ENCODE measurements at places on chromosomes 2 and 18.

DNA sequence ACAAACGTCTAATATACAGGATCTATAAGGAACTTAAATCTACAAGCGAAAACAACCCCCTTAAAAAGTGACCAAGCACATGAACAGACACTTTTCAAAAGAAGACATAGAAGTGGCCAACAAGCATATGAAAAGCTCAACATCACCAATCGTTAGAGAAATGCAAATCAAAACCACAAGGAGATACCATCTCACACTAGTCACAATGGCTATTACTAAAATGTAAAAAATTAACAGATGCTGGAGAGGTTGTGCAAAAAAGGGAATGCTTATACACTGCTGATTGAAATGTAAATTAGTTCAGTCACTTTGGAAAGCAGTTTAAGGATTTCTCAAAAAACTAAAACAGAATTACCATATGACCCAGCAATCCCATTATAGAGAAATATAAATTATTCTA lies 1148.5 kb upstream of the FAM98A start:
- no peak for DNase-seq

- DNase-seq = no peak
Observed at GRCh38 chr2:10935366-10935918, 23.7 kb downstream of the KCNF1 start.

DNA sequence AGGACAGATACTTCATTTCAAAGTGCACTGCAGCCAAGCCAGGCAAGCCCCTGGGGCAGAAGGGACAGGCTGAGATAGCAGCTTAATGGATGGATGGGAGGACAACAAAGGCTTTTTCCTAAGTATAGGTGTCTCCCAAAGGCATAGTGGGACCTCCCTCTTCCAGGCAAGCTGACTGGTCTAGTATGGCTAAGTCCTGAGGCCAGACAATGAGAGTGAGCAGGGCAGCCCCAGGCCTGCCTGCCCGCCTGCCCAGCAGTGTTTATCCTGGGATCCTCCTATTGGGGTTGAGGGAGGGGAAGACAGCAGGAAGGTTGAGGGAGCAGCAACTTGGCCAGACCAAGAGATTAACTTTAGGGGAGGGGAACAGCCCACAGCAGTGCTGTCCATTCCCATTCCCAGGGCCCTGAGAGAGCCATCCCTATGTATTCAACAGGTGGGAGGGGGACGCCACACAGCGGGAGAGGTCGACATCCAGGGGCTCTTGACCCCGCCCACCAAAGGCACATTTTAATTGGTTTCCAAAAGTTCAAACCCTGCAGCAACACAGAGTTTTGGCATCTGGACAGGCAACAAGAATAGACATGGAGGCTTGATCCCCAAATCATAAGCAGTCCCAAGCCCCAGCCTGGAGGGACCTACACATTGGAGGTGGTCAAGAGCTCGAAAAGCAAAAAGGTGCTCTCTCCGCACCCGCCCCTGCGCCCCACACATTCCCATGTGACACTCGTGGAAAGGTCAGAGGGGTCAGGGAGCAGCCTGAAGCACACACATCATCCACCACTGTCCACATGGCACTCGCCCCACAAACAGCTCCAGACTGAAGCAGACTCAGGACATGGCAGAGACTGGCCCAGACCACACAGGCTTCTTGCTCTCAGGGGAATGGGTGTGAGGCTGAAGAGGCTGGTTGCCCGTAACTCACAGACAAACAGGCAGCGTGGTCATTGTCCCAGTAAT lies 2.9 kb upstream of the SFXN5 start:
- no peak for DNase-seq

GRCh38 chr2:3151153-3151918 lies 226.3 kb downstream of the EIPR1 start:
- no peak for DNase-seq

- no peak for DNase-seq
Observed at GRCh38 chr2:209977386-209978239, 24.8 kb upstream of the RPE start.

DNA sequence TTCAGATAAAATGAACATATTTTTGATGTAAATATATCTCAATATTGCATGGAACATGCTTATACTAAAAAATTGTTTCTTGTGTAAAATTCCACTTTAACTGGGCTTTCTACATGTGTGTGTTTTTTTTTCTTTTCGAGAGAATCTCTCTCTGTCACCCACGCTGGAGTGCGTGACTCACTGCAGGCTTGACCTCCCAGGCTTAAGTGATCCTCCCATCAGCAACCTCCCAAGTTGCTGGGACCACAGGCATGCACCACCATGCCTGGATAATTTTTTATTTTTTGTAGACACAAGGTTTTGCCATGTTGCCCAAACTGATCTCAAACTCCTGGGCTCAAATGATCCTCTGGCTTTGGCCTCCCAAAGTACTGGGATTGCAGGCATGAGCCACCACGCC lies 254.6 kb downstream of the LOXHD1 start:
- DNase-seq = no peak

GRCh38 chr2:229372207-229372606 lies 101.1 kb upstream of the PID1 start:
- no peak for DNase-seq

DNA sequence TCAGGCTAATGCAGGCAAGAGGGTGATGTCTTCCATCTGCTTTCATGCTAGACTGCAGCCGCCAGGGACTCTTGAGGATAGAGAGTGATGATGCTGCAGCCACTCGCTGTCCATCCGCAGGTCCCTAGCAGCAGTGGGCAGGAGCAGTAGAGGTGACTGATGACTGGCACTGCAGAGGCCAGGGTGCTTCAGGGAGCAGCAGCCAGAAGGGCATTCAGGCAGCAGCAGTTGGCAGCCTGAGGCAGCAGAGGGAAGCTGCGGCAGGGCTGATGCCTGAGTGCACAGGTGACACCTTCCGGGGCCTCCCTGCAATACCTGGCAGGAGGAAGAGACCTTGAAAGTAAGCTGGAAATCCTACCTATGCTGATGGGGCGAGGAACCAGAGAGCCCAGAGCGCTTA lies 214.2 kb downstream of the ICOS start:
- no peak for DNase-seq

- no peak for DNase-seq
Observed at GRCh38 chr2:200336980-200337615, 30.6 kb downstream of the SPATS2L start.

- DNase-seq = no peak
Observed at GRCh38 chr2:159939946-159940345, 122.5 kb downstream of the PLA2R1 start.

DNA sequence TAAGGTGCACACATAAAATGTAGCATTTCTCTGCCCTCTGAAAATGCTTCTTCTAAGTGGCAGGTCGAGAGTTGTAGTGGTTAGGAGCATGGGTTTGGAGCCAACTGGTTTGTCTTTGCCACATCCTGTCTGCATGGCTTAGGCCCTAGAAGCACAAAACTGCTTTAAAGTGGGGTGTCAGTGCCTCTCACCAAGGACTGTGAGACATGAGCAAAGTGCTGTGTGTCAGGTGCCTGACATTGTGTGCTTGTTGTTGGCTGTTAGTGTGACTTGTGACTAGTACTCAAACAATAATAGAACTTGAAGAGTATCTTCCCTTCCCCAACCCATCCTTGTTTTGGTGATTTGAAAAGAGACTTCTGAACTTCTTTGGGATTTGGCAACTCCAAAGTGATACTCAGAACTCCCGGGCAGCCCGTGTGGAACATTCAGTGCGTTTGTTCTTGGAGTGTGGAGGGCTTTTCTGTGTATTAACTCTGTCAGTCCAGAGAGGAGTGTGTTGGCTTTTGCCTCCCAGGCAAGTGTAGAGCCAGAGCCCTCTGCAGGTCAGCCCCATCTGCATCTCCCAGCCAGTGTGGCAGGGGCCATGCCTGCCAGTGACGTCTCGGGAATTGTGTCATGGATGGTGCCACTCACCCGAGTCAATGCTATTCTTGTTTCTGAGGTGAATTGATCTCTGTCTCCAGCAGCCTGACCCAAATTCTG lies 5.0 kb downstream of the MGAT5 start:
- DNase-seq = peak; percentile 5

DNA sequence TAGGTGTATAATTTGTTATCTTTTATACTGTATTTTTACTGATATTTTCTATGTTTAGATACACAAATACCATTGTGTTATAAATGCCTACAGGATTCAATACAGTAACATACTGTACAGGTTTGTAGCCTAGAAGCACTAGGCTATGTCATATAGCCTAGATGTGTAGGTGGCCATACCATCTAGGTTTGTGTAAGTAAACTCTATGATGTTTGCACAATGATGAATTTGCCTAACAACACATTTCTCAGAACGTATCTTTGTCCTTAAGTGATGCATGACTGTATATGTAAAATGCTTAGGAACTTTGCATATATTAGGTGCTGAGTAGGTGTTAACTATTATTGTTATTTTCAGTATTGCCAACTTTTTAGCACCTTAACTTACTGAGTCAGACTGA lies 17.3 kb downstream of the UNC80 start:
- DNase-seq = no peak

GRCh38 chr18:3016585-3017297 lies 3.8 kb upstream of the LPIN2 start:
- DNase-seq = no peak

GRCh38 chr2:199977984-199978415 lies 22.6 kb downstream of the MAIP1 start:
- no peak for DNase-seq

DNA sequence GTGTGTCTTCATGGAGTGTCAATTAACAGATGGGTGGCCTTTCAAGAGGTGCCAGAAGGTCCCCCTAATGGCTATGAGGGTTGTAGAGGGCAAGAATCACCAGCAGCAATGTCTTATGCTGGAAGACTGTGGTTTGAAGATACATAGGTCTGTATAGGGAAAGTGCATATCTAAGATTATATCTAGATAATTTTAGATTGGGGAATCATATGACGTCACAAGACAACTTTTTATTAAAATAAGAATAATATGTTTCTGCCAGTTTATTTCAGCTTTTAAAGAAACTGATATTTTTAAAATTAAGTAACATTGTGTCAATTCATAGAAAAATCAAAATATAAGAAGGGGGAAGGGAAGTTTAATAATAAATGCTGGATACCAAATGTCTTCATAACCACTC lies 162.3 kb downstream of the TTN start:
- DNase-seq = no peak

- no peak for DNase-seq
Observed at GRCh38 chr2:102540882-102541281, 67.9 kb downstream of the SLC9A4 start.

DNA sequence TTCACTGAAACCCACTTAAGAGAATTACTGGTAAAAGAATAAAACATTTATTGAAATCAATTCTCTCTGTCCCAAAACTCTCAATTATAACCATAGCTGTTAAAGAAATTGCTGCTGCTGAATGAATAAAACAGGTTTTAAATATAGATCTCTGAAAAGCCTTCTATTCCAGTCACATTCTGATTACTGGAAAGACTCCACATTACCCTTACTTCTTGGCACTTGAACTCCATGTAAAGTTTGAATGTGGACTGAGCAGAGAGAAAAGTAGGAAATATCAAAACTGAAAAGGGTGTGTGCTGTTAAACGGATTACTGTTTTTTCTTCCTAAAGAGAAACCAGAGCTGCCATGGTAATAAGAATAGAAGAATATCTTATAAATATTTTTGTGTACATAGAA lies 655.3 kb upstream of the SETBP1 start:
- no peak for DNase-seq

GRCh38 chr18:58391932-58392323 lies 237.0 kb downstream of the ALPK2 start:
- DNase-seq = no peak

DNA sequence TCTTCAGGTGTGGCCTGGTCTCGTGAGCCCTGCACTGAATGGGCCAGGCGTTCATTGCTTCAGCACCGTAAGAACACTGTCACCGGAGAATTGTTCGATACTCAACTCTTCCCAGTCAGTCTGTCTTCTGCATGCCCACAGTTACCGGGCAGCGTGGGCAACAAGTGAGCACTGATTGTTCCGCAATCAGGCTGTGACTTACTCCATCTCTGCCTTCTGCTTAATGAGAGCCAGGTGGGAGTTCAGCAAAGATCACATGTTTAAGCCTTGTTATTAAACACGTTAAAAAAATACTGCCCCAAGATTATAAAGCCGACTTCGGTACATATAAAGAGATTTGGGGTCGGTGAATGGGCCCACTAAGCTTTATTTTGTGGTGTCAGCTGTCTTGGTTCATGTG lies 3.7 kb downstream of the STEAP3 start:
- DNase-seq = no peak

DNA sequence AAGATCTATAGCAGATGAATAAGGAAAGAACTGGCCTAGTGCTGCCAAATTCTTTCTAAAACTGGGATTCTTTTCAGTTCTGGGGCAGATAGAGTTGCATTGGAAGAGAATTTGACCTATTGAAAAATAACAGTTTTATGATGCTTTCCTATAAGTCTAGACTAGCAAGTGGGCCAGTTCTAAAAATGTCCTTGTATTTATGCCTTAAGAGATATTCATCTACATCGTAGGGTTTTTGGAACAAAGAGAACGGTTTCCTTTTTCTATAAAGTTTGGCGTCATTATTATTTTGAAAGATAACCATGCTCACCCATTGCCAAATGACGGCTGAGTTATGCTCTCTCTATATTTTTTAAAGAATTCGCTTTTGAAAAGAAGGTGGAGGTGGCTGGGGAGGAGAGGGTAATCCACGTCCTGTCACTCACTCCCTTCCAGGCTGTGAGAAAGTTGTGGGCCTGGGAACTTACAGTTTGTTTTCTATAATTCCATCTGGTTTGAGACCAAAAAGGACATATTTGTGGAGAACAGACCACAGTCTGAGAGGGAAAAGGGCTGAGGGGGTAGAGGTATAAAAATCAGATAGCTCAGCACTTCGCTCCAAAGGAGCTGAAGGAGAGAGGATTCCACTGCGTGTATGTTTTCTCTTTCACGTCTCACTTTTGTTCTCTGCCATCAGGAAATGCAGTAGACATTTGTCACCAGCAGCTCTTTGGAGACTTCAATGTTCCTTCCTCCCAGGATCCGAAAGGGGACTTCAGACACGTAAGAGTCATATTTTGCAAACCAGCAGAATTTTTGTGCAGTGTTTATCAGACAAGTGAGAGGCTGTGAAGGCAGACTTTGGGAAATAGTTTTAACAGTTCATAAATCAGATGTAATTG lies 281.9 kb upstream of the FN1 start:
- no peak for DNase-seq

DNA sequence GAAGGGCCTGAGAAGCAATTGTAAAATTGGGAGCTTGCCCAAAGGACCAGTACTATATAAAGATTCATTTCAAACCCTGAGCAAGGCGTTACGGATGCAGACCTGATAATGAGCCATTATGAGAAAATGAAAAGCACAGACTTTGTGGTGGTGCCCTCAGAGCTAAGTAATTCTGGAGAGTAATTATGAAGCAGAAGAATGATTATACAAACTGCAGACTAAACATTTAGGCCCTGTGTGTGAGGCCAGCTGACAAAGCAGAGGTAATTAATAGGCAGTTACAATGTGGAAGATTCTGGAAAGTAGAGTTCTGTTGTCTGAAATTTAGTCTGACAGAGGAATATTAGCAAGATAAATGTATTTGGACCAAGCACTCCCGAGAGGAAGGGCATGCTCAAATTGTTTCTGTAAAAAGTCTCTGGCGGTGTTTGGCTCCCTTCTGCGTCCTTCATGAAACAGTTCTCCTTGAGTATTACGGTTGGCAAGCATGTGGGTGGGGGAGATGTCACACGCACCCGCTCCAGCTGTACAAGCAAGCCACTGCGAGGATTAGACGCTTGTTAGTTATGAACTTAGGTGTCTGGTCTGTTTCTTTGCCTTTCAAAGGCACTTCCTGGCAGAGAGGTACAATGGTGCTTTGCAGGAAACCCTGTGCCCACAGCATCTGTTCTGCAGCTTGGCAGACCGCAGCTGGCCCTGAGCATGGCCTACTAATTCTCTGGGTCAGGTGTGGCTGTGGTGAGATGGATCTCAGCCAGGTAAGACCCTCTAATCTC lies 45.5 kb downstream of the CDC42EP3 start:
- no peak for DNase-seq

- DNase-seq = no peak
Observed at GRCh38 chr18:78727877-78728783, 251.5 kb upstream of the SALL3 start.
